Omental fat pad (tissue), 4 donors: ENCODE measurements at places on chromosomes 2 and 18. TPM values are rescaled to one million over a fixed set of nuclear protein-coding genes. Genes with fewer than 3 reads are reported as not detected.

GRCh38 chr2:217357886-217358620, 498.2 kb upstream of the TNP1 start:
- DNase-seq, result no peak

GRCh38 chr2:72828840-72829507, 3.1 kb upstream of the EXOC6B start:
- DNase-seq, result no peak

DNA sequence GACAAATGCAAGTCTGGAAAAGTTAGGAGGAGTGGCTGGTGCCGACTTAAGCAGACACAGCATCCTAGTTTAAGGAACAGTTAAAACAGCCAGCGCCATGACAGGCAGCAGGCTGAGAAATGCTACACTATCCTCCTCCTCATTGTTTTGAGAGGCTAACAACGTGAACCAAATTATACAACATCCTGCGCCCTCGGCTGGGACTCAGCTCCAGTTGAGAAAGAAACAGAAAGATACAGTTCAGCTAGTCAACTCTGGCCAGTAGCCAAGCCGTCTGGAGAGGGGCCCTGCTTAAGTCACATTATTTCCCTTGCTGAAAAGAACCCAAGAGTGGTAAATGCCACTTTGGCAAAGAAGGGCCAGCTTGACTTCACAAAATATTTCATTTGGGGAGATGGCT, 90.2 kb downstream of the BCL11A start:
- no peak for DNase-seq

The FAM237A gene
- total RNA-seq, result not detected

GRCh38 chr18:38350141-38350540, 784.5 kb upstream of the CELF4 start:
- DNase-seq, result no peak

DNA sequence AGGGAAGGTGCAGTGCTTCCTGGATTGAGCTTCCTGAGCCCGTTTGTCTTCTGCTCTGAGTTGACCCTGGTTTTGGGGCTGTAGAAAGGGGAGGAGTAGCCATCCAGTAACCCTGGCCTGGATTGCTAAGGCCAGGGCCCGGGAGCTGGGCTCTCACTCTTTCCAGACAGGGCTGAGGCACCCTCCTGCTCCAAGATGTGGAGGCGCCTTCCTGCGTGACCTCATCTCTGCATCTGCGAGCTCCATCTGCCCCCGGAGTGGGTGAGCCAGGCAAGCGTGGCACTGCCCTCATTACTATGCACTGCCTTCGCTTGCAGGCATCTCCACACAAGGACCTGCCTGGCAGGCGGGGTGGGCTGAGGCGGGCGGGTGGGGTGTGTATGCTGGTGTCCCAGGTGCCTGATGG, 58.0 kb downstream of the RAB31 start:
- DNase-seq, result no peak

The UGT1A10 gene
- not detected for total RNA-seq

The KIF5C gene
- 2.5 TPM for total RNA-seq

GRCh38 chr2:112725545-112726457, 5.0 kb downstream of the NT5DC4 start:
- DNase-seq, result no peak

GRCh38 chr2:239298116-239298804, 102.6 kb downstream of the HDAC4 start:
- no peak for DNase-seq

The SKOR2 gene
- total RNA-seq, result not detected

GRCh38 chr2:119487434-119488244, 36.6 kb downstream of the SCTR start:
- DNase-seq, result no peak

GRCh38 chr18:32081881-32082280, 9.8 kb upstream of the RNF138 start:
- DNase-seq, result no peak

DNA sequence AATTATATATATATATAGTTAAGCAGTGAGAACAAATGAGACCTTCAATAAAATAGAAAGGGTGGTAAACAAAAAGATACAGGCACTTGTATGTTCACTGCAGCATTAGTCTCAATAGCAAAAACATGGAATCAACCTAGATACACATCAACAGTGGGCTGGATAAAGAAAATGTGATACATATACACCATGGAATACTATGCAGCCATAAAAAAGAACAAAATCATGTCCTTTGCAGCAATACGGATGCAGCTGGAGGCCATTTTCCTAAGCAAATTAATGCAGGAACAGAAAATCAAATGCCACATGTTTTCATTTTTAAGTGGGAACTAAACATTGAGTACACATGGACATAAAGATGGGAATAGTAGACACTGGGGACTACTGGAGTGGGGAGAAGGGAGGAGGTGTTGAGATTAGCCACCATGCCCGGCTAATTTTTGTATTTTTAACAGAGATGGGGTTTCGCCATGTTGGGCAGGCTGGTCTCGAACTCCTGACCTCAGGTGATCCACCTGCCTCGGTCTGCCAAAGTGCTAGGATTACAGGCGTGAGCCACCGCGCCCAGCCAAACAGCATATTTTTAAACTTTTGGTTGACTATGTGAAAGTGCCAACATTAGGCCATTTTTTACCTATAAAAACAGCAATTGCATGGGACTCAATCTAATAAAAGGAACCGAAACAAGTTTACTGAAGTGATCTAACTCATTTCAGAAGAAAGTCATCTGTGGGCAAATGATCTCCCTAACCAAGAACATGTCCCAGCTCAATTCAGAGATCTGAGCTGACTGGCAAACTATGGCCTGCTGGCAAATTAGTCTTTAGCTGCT, 23.7 kb downstream of the ICA1L start:
- no peak for DNase-seq

- no peak for DNase-seq
These were observed 52.5 kb downstream of the SATB2 start for GRCh38 chr2:199405241-199405640.

DNA sequence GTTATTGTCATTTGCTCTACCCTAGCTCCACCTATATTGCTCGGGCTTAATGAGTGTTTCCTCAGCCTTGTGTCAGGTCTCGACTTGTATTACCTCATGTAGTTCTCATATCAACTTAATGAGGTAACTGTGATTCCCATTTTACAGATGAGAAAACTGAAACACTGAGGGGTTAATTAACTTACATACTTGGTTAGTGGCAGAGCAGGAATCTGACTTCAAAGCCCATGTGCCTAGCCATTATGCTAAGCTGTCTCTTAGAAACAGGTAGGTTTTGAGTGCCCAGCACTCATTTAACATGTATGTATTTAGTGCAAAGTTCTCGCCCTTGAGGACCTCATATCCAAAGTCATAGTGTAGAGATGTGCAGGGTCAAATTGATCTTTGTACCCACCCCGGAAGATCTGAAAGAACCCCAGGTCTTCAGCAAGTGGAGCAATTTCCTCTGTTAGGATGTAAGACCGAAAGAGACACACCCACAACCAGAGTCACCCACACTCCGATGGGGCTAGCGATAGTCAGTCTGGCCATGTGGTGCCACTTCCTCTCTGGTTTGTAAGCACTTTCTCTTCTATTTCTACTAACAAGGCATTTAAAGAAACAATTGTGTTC, 121.0 kb upstream of the SLC39A10 start:
- no peak for DNase-seq

GRCh38 chr2:153143540-153143939, 335.0 kb downstream of the RPRM start:
- DNase-seq, result no peak
